Liver (tissue), 10 donors: ENCODE measurements at places on chromosomes 7 and 10. TPM values are rescaled to one million over a fixed set of nuclear protein-coding genes. Genes with fewer than 3 reads are reported as not detected.

UNC5B gene
- 1.4 TPM for total RNA-seq

TMEM130 gene
- not detected for total RNA-seq

GIMAP1 gene
- total RNA-seq, result 3.8 TPM

RAMP3 gene
- 2.3 TPM for total RNA-seq

SLC26A5 gene
- total RNA-seq, result 0.09 TPM

PAPOLB gene
- total RNA-seq, result 0.05 TPM

GIMAP4 gene
- 15.6 TPM for total RNA-seq

NEUROD6 gene
- not detected for total RNA-seq

ZNF736 gene
- 9.5 TPM for total RNA-seq

GRCh38 chr10:71684356-71685173, 35.0 kb downstream of the C10orf105 start:
- no peaks in the 10 kb centered on the region for H3K36me3 ChIP-seq
- no peaks in the 10 kb centered on the region for H3K4me1 ChIP-seq
- H3K27me3 ChIP-seq, result no peaks in the 10 kb centered on the region
- H3K4me3 ChIP-seq, result no peak overlapping the region
- no peak overlapping the region for H3K27ac ChIP-seq

GRCh38 chr7:98034081-98035035, 44.4 kb upstream of the OCM2 start:
- H3K36me3 ChIP-seq, result no peaks in the 10 kb centered on the region
- no peak for DNase-seq
- no peaks in the 10 kb centered on the region for H3K4me1 ChIP-seq
- no peak overlapping the region for H3K27ac ChIP-seq
- H3K27me3 ChIP-seq, result no peaks in the 10 kb centered on the region
- no peak overlapping the region for H3K4me3 ChIP-seq

DNA sequence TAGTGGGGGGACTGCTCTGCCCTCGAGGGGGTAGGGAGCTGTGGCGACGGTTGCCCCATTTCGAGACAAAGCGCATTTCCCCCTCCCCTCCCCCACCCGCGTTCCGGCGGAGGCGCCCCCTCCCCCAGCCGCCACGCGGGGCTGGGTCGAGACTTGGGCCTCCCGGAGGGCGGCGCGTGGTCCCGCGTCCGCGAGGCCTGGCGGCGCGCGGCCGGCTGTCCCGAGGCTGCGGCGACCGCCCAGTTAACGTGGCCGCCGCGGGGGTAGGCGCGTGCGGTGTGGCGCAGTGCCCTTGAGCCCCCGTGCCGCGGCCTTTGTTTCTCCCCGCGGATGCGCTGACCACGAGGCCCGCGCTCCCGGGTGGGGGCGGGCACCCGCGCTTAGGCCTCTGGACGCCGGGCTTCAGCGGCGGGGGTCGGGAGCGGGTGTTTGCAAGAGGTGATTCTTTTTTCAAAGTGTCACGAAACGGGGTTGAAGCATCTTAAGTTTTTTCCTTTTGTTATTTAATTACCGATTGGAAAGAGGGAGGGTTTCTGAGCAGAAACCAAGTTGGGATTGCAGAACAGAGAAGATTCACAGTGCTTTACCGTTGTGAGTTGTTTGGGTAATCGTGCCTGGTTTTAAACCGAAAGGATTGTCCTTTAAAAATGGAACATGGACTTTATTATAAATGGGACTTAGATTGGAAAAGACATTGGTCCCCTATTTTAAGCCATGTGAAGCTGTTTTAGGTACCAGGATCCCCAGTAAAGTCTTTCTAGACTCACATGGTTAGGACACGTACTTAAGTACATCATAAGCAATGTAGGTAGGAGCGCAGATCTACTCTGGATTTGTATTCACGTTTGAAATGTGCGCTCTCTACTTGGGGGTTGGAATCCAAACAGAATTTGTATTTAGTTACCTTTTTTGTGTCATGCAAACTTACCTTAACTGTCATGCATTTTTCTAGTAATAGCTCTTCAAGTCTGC, 760 bp downstream of the CBX3 start:
- peaks cover 12% of the 10 kb centered on the region for H3K36me3 ChIP-seq
- peaks cover 19% of the 10 kb centered on the region for H3K4me1 ChIP-seq
- no peaks in the 10 kb centered on the region for H3K27me3 ChIP-seq
- DNase-seq, result peak; percentile 59
- peak overlapping the region; percentile 100 for H3K4me3 ChIP-seq

DNA sequence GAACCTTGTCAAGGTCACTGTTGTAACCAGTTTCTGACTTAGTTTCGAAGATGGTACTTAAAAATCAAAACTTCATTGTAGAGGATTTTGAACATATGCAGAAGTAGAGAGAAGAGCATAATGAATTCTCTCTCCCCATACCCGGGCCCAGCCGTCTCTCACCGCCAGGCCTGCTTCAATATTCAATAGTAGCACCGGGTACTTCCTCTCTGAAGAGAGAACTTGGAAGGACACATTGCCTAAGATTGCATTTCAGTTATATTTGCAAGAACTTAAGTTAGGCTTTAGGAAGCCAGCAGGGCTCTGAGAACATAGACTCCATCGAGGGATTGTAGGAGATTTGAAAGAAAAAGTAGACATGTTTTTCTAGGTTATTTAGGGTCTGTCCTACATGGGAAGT, 19.1 kb downstream of the LMTK2 start:
- no peak overlapping the region for H3K27ac ChIP-seq
- no peak for DNase-seq
- no peak overlapping the region for H3K4me3 ChIP-seq
- H3K4me1 ChIP-seq, result peaks cover 3% of the 10 kb centered on the region
- H3K27me3 ChIP-seq, result no peaks in the 10 kb centered on the region
- H3K36me3 ChIP-seq, result no peaks in the 10 kb centered on the region

DNA sequence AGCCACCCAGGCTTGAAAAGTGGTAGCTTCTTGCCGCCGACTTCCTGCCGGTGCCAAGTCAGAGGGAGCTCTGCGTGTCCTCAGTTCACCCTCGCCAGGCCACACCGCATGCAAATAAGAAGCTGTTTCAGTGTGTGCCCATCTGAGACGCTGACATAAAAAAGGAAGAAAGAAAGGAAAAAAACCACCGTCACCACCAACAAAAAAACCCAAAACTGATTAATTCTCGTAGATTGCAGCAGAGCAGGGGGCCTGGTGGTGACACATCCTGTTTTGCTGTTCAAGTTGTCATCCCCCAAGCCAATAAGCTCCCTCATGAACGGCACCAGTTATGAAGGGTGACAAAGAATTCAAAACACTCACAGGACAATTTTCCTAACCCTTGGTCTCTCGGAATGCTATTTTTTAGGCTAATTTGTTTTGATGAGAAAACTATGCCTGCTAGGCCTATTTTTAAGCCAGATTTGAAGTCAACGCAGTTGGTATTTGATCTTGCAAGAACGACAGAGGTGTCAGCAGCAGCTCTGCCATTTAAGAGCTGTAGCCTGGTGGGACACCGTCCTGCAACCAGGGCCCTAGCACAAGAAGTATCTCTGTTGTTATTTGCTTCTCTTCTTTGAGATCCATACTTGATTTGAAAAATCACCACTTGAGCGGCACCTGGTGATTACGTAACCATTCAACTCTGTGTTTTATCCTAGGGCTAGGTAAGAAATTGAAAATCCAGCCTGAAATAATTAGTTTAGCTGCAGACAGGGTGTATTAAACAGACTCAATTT, 145.6 kb downstream of the PFKFB3 start:
- no peaks in the 10 kb centered on the region for H3K27me3 ChIP-seq
- no peak overlapping the region for H3K27ac ChIP-seq
- no peaks in the 10 kb centered on the region for H3K4me1 ChIP-seq
- DNase-seq, result no peak
- no peaks in the 10 kb centered on the region for H3K36me3 ChIP-seq

- no peaks in the 10 kb centered on the region for H3K4me1 ChIP-seq
- H3K27me3 ChIP-seq, result no peaks in the 10 kb centered on the region
- DNase-seq, result no peak
- H3K36me3 ChIP-seq, result no peaks in the 10 kb centered on the region
- H3K27ac ChIP-seq, result peak overlapping the region; percentile 96
Observed at GRCh38 chr10:69061305-69062161, 26.4 kb upstream of the SRGN start.

GRCh38 chr7:150572496-150572895, 5.3 kb downstream of the GIMAP4 start:
- H3K4me3 ChIP-seq, result no peak overlapping the region
- no peaks in the 10 kb centered on the region for H3K36me3 ChIP-seq
- no peak overlapping the region for H3K27ac ChIP-seq

- no peaks in the 10 kb centered on the region for H3K36me3 ChIP-seq
- H3K4me3 ChIP-seq, result no peak overlapping the region
- peaks cover 45% of the 10 kb centered on the region for H3K27me3 ChIP-seq
- H3K4me1 ChIP-seq, result peaks cover 17% of the 10 kb centered on the region
Observed at GRCh38 chr10:117541405-117541908, 1.1 kb upstream of the EMX2 start.

DNA sequence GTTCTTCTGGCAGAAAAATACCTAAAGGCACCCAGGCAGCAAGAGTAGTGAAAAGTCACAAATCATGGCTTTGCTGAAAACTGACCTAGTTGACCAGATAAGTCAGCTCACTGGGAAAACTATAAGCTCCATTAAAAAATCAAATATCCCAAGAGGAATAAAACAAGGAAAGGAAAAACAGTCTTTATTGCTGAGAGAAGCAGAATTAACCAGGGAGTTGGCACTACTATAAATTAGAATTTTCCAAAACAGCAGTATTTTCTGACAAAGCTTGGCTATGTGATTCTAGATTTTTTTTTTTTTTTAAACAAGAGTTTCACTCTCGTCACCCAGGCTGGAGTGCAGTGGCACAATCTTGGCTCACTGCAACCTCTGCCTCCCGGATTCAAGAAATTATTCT, 12.6 kb downstream of the CCDC172 start:
- no peaks in the 10 kb centered on the region for H3K4me1 ChIP-seq
- no peak overlapping the region for H3K27ac ChIP-seq
- H3K4me3 ChIP-seq, result no peak overlapping the region
- H3K36me3 ChIP-seq, result no peaks in the 10 kb centered on the region

- no peaks in the 10 kb centered on the region for H3K36me3 ChIP-seq
- H3K4me3 ChIP-seq, result no peak overlapping the region
- H3K27ac ChIP-seq, result no peak overlapping the region
Observed at GRCh38 chr7:125357676-125358455, 428.2 kb upstream of the POT1 start.

- H3K4me1 ChIP-seq, result no peaks in the 10 kb centered on the region
- no peak overlapping the region for H3K27ac ChIP-seq
Observed at GRCh38 chr10:20202337-20202736, 386.1 kb downstream of the PLXDC2 start.

DNA sequence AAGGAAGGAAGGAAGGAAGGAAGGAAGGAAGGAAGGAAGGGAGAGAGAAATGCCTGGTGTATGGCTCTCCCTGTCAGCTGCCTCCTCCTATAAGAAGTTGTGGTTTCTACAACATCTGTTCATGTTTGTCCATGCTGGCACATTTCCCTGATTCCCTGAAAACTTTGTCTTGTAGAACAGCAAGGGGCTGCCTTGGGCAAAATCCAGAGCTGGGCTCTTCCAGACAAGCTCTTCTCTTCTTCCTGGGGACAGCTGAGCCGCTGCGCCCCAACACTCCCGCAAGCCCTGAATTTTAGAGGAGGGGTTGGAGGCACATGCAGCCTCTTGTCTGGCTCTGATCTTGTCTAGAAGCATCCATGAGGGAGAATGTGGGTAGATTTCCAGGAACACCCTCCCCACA, 282.0 kb upstream of the ADARB2 start:
- no peak overlapping the region for H3K4me3 ChIP-seq
- H3K27me3 ChIP-seq, result no peaks in the 10 kb centered on the region
- H3K36me3 ChIP-seq, result no peaks in the 10 kb centered on the region

- H3K27ac ChIP-seq, result peak overlapping the region; percentile 62
- H3K4me3 ChIP-seq, result peak overlapping the region; percentile 9
- no peaks in the 10 kb centered on the region for H3K27me3 ChIP-seq
- DNase-seq, result no peak
- no peaks in the 10 kb centered on the region for H3K36me3 ChIP-seq
Observed at GRCh38 chr10:75772153-75772887, 340.9 kb downstream of the LRMDA start.
